Type B pancreatic cell (in vitro differentiated cells): ENCODE measurements at places on chromosomes 2 and 18.

GRCh38 chr2:236853585-236854051 is 232.1 kb upstream of the COPS8 start:
- DNase-seq = no peak

GRCh38 chr18:76407681-76408080 is 87.4 kb downstream of the ZNF516 start:
- peak; percentile 63 for DNase-seq

GRCh38 chr2:96142217-96143113 is 2.8 kb downstream of the DUSP2 start:
- DNase-seq = no peak

GRCh38 chr2:181988154-181988924 is 2.7 kb downstream of the PPP1R1C start:
- no peak for DNase-seq

- DNase-seq = no peak
Measured at GRCh38 chr2:14137643-14138042, 494.9 kb upstream of the LRATD1 start.

GRCh38 chr2:19346983-19347618 is 11.3 kb downstream of the OSR1 start:
- DNase-seq = no peak

- DNase-seq = no peak
Measured at GRCh38 chr18:60875957-60876507, 457.2 kb upstream of the CDH20 start.

- DNase-seq = no peak
Measured at GRCh38 chr18:79553154-79553553, 126.4 kb upstream of the CTDP1 start.

DNA sequence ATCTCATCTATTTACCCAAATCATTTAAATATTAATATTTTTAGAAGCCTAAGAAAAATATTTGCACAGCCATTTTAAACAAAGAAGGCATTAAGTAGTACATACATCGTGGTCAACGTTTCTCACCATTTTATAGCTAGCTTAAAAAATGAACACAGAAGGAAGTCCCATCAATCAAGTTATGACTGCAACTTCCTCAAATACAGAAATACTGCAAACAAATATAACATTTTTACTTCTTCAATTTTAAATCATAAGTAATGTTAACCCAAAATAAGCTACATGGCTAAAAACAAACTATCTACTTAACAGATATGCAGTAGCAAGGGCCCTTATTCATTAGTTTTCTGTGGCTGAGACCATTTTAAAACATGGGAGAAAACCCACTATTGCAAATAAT is 30.6 kb downstream of the ITSN2 start:
- DNase-seq = no peak
